SIG-M5 (cell line): ENCODE measurements at places on chromosomes 16 and 17.
A peak's percentile ranks its signal among the peaks of the same experiment; 100 is the strongest.

GRCh38 chr17:29862951-29863350 is 67.1 kb downstream of the SSH2 start:
- no peak for DNase-seq

DNA sequence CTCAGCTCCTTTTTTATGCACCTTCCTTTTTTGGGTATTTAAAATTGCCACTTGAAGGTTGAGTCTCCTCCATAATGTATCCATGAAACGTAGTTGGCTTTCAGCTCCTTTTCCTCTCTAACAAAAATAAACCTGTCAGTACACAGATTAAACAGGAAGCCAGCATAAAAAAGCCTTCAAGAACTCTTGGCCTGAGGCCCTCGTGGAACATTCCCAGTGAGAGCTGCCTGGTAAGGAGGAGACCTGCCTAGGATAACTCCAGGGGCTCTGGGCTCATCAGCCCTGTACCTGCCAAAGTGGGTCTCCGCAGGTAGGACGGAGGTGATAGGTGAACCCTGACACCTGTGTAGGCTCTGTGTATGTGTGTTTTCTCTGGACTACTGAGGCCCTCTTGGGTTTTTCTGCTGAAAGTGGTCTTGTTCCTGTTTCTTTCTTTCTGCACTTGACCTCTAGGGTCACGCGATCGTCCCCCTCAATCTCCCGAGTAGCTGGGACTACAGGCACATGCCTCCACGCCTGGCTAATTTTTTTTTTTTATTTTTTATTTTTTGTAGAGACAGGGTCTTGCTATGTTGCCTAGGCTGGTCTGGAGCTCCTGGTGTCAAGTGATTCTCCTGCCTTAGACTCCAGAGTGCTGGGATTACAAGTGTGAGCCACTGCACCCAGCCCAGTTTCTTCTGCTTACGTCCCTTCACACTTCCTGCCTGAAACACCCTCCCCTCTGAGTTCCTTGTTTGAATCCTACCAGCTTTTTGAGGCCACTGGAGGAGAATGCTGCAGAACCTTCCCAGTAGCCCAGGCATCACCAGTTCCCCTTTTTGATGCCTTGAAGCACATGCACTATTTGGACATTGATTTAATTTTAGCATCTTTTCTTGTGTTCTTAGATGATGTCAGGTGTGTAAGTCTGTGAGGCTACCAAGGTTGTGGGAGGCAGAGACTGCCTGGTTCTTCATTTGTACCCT is 9.8 kb downstream of the PGS1 start:
- DNase-seq: peak; percentile 66

GRCh38 chr16:66639091-66639885 is 34.8 kb downstream of the CMTM3 start:
- no peak for DNase-seq

DNA sequence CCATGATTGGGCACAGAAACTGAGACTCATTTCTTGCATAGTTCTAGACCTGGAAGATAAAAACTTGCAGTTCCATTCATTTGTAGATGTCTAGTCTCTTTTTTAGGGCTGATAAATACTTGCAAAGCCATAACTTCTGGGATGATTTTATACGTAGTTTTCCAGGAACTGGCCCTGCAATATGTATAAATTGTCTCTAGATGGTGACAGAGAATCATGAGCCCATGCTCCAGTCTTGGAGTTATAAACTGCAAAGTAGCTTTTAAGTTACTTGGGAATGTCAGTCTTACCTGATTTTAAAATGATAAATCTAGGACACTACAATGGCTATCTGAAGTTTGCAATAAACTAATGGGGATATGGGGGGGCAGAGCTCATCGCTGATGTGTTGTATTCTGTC is 3.0 kb upstream of the ADAMTS18 start:
- DNase-seq: no peak

DNA sequence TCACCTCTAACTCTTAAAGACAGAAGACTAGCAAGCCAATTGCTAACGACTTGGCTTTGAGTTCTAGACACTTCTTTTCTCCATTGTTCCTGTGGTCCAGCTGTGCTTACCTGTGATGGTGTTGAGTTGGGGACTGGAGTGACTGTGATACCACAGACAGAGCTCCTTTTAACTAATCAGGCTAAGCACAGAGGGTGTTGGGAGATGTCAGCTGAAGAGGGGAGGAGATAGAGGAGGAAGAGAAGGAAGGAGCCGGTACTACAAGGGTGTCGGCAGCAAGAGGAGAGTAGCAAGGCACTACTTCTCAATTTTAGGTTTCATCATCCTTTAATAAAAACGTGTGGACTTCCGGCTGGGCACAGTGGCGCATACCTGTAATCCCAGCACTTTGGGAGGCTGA is 5.1 kb upstream of the MYO1D start:
- DNase-seq: no peak

GRCh38 chr17:34502426-34502825 is 77.0 kb upstream of the TMEM132E start:
- no peak for DNase-seq

DNA sequence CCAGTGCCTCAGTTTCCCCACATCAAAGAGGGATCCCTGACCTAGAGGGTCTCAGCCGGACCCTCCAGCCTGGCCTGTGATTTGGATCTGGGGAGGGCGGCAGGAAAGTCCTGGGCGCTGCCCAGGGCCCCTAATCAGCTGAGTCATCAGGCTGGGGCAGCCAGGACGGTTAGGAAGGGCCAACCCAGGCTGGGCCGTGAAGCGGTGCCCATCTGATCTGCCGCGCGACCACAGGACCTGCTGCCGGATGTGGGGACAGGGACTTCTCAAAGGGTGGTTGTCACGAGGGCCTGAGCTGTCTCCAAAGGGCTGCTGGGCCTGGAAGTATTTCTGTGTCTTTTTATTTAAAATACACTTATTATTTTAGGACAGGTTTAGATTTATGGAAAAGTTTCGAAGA is 4.4 kb downstream of the TPSAB1 start:
- no peak for DNase-seq

GRCh38 chr17:30132615-30133014 is 16.0 kb downstream of the NSRP1 start:
- DNase-seq: no peak

GRCh38 chr16:51655249-51655648 is 504.2 kb upstream of the SALL1 start:
- DNase-seq: no peak

DNA sequence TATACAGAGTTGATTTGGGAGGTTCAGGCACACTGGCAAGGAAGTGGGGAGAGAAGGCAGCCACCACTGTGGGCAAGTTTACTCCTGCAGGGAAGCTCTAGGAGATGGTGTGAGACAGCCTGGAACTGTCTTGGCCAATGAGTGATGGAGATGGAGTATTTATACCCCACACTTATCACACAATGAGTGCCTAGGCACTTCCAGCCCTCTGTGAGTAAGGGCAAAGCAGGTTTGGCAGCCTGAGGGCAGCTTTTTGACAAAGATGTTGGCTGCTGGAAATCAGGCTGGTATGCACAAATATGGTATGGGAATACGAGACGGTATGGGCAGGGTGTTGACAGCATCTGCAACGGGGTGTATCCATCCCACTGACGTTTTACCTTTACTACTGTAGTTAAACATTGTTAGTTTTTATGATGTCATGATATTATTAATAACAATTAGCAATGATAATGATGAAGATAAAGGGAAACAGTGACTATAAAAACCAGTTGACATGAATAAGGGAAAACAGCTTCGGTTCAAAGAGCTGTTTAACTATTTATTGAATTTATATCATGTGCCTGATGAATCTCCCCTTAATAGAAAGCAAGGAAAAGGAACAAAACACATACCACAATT is 149.9 kb downstream of the CDK5R1 start:
- no peak for DNase-seq

- no peak for DNase-seq
Observed at GRCh38 chr16:78444-79150, 572 bp downstream of the MPG start.

GRCh38 chr16:31138621-31139578 is 3.4 kb upstream of the PRSS8 start:
- no peak for DNase-seq

DNA sequence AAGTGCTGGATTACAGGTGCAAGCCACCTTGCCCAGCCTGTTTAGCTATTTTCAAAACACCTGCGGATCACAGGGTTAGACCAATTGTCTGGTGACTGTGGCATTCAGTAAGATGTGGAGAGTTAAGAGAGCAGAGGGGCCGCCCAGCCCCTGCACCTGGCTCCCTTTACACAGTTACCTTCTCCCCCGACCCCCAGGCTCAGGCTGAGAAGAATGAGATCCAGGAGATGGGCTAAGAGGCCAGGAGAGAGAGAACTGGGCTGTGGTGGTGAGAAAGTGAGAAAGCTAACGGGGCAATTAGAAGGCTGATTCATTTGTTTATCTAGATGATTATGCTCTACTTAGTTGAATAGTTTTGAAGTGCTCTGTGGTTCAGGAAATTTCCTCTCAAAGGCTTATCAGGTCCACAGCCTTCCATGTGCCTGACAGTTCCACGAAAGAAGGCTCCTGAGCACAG is 67.8 kb upstream of the AXIN2 start:
- no peak for DNase-seq

DNA sequence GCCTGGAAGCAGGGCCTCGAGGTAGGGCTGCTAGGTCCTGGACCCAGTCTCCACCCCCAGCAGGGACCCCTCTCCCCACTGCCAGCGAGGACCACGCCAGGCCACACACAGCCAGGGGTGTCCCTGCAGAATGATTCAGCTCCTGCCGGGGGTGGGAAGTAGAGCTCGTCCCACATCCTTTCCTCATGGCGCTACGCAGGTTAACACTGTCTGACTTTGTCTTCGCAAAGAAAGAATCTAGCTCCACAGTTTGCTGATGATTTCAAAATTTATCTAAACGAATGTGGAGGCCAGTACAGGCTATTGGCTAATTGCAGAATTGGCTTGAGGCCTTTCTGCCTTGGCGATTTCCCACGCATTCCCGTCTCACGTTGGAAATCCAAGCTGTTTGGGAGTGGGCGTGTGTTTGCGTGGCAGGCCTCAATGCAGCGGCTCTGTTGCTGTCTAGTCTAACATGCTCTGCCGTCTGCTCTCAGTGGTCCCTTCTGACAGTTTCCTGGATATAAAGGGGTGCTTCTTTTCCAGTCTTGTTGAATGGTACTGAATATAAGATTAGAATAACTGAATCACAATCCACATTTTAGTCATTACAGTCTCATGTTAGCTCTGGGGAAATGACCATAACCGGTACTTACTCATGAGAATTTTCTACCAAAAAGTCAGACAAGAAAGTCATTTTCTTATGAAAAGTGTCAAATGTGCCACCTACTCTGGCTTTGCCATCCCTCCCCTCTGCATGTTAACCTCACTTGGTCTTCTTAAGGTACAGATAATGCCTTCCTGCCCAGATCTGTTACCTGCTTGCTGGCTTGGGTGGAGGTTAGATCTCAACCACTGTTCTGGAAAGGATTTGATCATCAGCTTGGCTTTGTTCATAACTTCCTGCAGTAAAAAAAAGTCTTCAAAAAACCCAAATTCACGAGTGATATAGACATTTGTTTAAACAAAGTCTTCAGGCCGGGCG is 252.4 kb downstream of the NTN1 start:
- no peak for DNase-seq

DNA sequence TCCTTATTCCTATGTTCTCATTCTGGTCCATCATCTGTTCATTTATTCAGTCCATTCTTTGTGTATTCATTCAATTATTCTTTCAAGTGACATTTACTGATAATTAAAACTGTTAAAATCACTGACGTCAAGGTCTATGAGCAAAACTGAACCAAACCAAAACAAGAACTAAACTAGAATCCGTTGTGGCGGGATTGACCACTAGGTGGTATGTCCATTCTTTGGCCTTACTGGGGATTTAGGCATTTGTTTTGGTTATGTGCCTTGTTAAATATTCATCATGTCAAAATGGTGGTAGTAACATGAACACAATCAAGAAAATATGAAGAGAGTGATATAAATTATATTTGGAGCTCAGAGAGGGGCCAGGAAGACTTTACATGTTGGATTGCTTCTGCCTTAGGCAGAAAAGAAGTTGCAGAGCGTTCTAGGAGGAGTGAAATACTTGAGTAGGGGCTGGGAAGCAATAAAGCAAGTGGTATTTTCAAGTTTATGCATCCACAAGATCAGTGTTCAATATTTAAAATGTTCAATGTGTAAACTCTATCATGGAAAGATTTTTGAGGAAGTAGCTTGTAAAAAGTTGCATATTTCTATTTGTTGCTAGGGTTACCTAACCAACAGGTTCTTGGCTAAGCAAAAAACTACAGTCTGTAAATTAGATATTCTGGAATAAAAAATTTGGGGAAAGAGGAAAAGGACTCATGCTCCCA is 129.0 kb downstream of the CDH13 start:
- DNase-seq: no peak

DNA sequence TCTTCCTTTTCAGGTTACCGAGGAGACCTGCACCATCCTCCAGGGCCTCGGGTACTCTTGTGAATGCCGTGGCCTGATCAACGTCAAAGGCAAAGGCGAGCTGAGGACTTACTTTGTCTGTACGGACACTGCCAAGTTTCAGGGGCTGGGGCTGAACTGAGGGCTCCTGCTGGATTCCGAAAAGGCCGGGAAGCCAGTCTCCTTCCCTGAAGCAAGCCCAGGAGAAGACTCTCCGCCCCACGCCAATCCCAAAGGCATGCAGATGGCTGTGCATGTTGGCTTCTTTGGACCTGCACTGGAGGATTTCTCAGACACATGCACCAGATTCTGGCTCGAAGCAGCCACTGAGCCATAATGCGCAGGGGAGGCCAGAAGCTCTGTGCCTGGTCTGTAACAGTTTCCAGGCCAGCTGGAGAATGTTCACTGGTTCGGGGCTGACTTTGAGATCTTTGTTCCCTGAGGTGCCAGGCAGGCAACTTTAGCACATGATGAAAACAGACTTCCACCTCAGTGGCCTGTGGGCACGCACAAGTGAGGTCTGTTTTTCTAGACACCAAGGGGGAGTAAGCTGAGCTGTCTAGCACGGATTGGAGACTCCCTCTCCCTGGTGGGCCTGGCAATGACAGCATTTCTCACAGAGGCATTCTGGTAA is 49.1 kb downstream of the ADCY7 start:
- no peak for DNase-seq

GRCh38 chr16:13543850-13544249 is 376.1 kb upstream of the ERCC4 start:
- DNase-seq: no peak

DNA sequence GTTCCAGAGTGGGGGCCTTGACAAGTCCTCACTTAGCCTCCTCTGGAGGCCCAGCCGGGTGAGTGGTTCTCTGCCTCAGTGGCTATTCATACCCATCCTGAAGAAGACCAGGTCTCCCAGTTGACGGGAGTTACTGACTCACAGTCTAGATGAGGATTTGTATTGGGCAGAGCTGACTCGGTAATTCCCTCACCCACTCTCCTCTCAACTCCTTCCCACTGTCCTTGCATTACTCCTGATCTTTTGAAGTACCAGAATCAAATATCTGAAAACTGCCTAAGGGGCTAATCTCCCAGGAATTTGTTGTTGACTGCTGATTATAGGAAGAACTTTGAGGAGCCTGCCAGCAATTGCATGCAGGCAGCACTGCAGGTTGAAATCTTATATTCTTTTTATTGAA is 14.2 kb downstream of the SAP30BP start:
- no peak for DNase-seq

- DNase-seq: no peak
Observed at GRCh38 chr17:4136373-4136772, 6.5 kb downstream of the ZZEF1 start.

GRCh38 chr16:22174642-22175041 is 12.3 kb downstream of the SDR42E2 start:
- no peak for DNase-seq
